Stimulated activated CD4-positive, alpha-beta T cell treated with anti-CD3 and anti-CD28 coated beads, Interleukin-15, amount 100 ng/mL, for 1 hour (primary cell): ENCODE measurements at places on chromosomes 6 and 20.

GRCh38 chr6:152631376-152631775 lies 5.8 kb downstream of the SYNE1 start:
- no peak for DNase-seq

- no peak for DNase-seq
Observed at GRCh38 chr6:20652299-20653084, 118.2 kb downstream of the CDKAL1 start.

DNA sequence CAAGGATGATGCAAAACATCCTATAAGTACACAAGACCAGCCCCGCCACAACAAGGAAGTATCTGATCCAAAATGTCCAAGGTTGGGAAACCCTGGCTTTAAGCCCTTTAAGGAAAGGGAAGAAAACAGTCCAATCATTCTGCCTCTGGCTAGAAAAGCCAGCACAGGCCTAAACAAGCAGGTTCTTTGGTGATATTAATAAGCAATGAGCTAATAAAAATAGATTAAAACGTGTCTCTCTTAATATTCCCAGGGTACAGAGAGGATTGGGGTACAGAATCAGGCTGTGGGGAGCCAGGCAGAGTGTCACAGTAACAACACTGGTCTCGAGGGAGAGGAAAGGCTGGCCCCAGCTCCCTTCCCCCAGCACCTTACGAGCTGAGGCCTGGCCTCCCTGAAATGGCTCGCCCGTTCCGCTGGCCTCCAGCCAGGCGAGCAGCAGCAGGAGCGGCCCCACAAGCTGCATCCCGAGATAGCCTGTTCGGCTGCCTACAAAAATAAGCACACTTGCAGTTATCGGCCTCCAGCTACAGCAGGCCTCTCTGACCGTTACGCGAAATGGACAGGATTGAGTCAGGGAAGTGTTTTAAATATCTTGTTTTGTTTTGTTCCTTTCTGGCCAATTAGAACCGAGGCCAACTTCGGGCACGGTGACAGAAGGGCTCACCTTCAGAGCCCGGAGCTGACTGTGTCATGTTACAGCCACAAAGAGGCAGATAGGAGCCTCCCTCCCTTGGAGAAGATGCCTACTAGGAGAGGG lies 4.0 kb upstream of the ZMYND8 start:
- DNase-seq = no peak

GRCh38 chr20:32474967-32475811 lies 109.9 kb downstream of the NOL4L start:
- DNase-seq = no peak

DNA sequence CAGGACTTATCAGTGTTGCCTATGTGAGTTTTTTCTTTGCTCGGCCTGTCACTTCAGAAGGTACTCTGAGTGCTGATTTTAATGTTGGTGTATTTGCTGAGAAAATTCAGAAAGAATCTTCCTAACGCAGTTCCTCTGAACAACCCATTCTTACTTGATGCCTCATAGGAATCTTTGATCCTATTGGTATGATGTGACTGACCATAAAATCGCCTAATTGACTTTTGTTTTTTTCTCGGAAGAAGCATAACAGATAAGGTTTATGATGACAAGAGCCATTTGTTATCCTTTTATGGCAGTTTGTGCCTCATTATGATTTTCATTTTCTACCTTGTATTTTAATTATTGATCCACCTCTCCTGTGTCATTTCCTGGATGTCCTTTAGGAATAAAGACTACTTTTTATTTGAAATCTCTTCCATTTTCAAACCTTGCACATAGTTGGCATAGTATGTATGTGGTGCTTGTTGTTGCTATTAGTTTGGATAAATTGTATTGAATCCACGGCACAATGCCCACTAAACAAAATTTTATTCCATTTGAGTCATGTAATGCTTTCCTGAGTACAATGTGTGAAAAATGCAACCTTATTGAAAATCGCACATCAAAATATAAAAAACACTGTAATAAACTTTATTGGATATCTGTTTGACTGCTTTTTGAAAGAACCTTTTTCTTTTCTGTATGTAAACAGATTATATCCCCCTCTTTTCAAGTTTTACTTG lies 37.3 kb downstream of the LRRC1 start:
- no peak for DNase-seq

DNA sequence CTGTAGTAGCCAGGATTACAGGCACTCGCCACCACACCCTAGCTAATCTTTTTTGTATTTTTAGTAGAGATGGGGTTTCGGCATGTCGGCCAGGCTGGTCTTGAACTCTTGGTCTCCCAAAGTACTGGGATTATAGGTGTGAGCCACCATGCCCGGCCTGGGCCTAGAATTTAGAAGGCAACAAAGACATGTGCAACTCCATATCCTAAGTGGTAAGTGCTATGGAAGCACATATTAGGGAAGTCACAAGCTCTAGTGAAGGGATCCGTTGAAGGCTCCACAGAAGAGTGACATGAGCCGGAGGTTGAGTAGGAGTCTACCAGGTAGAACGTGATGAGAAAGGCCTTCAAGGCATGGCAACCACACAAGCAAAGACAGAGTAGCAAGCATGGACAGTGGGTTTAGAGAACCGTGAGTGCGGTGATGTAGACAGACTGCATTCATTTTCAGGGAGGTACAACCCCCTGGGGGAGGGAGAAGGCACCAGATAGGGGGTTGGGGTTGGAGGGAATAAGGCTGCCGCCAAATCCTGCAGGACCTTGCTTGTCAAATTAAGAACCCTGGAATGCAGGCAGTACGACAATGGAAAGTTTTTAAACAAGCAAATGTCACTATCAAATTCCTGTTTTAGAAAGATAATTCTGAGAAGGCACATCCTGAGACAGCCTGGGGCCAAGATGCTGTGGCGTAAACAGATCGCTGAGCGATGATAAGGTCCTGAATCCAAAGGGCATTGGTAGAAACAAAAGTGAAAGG lies 50.2 kb downstream of the ARHGAP18 start:
- no peak for DNase-seq

GRCh38 chr6:36441307-36441894 lies 1.3 kb downstream of the PXT1 start:
- peak; percentile 58 for DNase-seq

- no peak for DNase-seq
Observed at GRCh38 chr6:56803594-56803993, 151.3 kb upstream of the BEND6 start.

DNA sequence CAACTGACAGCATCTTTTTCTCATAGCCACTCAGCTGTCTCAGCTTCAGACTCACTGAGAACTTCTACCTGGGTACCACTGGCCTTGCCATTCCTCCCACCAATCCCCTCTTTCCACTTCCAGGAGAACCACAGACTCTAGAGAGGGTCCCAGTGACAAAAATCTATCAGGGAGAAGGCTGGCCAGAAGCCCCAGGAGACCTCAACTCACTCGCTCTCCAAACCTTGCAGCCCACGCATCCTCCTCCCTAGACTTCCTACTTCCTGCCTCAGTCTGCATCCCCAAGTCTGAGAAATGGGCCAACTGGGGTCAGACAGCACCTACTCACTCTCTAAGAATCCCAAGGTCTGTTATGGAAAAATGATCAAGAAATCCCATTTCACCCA lies 1.2 kb downstream of the TMEM239 start:
- no peak for DNase-seq

DNA sequence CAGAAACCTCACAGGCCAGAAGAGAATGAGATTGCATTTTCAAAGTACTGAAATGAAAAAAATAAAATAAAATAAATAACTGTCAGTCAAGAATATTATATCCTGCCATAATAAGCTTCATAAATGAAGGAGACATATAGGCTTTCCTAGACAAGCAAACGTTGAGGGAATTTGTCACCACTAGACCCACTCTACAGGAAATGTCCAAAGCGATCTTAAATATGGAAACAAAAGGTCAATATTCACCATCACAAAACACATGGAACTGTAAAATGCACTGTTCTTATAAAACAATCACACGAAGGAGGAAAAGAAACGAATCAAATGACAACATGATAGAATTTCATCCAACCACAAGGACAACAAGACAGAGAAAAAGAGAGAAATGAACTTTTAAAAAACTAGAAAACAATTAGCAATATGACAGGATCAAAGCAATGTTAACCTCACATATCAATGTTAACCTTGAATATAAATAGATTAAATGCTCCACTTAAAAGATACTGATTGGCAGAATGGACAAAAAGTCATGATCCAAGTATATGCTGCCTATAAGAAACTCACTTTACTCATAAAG lies 218.7 kb upstream of the TAB2 start:
- no peak for DNase-seq

DNA sequence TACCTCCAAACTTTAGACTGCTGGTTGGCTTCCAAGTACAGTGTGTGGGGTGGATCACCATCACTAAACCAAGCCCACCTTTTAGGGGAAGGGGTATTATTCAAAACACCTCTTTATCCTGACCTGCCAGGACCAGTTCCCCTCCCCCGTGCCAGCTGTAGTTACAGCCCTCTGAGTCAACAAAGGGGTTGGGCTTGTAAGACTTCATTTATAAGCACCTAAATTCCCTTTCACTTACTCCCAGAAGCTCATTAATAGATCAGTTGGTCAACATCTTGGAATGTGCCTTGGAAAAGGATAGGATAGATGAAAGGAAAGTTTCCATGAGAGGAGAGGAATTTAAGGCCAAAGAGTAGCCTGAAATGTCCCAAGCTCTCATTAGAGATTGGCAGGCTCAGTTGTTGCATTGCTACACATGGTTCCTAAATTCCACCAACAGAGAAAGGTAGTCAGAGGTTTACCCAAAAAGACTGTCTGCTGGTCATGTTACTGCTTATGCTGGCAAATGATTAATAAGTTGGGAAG lies 59.2 kb downstream of the TNFAIP3 start:
- DNase-seq = no peak

- DNase-seq = no peak
Observed at GRCh38 chr6:18160911-18161310, 5.7 kb downstream of the KDM1B start.

DNA sequence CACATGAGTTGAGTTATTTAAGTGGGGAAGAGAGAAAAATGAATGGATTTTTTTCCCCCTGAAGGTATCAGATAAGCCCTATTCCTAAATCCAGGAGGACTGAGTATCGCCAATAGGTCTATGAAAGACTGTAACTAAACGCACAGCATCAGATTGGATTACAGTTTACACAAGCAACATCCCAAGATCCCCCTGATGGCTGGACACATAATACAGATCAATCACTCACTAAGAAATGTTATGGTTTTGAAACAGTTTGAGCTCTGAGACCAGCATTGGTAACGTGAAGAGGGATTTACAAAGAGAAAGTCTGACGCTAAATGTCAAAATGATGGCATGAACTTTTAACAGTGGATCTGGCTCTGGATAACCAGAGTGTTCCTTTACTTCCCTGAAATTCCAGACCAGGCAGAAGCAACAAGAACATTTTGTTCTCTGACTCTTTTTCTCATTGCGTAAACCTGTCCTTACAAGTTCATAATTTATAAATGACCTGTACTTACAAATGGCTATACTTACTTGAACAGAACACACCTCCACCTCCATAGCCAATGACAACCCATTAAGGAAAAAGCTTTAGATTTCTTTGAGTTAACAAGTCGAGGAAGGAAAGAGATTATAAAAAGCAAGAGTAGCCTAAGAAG lies 131.8 kb upstream of the BEND3 start:
- no peak for DNase-seq

DNA sequence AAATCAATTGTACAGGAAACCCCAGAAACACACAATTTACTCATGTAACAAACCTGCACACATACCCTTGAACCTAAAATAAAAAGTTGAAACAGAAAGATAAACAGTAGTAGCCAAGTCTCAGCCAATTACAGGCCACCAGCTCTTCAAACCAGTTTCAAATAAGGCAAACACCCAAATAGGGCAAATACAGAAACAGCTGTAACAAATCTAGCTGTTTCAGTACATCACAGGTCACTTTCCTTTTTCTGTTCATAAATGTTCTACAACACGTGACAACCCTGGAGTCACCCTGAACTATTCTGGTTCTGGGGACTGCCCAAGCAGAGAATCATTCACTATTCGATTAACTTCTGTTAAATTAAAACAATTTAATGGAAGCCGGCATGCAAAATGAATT lies 329.0 kb downstream of the GJA1 start:
- DNase-seq = no peak

GRCh38 chr6:29847871-29848630 lies 20.4 kb downstream of the HLA-G start:
- DNase-seq = peak; percentile 75

DNA sequence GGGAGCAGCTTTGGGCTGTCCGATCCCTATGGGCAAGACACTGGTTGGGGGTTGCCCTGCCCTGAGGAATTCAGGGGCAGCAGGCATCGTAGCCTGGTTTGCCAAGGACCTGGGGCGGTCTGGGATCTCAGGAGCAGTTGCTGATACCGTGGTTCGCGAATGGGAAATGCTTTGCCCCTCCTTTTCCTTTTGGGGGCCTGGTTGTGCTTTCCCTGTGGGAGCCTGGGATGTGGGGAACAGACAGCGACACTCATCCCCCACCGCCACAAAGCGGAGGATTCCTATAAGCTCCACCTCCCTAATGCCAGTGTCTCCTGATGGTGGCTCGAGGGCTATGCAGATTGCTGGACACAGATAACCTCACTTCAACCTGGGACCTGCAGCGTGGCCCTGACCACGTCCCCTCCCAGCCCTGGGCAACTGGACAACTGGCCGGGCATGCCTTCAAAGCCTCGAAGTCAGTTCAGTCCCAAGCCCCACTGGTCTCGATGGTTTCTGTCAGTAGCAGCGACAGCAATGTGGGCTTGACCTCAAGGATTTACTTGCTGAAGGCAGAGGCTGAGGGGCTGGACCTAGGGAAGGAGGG lies 3.3 kb downstream of the CEBPB start:
- DNase-seq = no peak

GRCh38 chr20:50691573-50692551 lies 520 bp upstream of the RIPOR3 start:
- no peak for DNase-seq

- DNase-seq = no peak
Observed at GRCh38 chr20:50817776-50818172, 22.9 kb downstream of the BCAS4 start.

GRCh38 chr20:1298888-1299511 lies 29.9 kb downstream of the SDCBP2 start:
- no peak for DNase-seq

- DNase-seq = no peak
Observed at GRCh38 chr6:138107752-138108592, 753 bp upstream of the PERP start.

- DNase-seq = no peak
Observed at GRCh38 chr6:113629975-113630737, 227.0 kb upstream of the MARCKS start.

GRCh38 chr6:123224077-123224476 lies 228.0 kb downstream of the CLVS2 start:
- DNase-seq = no peak

GRCh38 chr6:113363048-113363798 lies 493.9 kb upstream of the MARCKS start:
- DNase-seq = no peak

DNA sequence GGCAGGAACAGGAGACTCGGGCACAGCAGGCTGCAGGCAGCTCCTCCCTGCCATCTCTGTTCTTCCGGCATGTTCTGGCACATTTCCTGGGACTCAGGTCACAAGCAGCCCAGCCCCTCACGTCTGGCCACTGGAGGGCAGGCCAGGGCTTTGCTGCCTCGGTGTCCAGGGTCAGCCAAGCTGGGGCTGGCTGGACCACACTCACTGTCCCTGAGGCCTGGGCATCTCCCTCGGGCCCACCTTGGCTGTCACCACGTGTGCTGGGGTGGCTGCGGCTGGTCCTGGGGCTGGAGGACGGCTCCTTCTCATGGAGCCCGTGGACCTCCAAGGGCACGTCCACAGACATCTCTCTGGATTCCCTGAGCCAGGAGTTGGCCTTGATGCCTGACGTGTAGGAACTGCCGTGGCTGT lies 18.5 kb downstream of the FRMD1 start:
- no peak for DNase-seq

- no peak for DNase-seq
Observed at GRCh38 chr6:2708456-2708855, 42.3 kb downstream of the MYLK4 start.
